ENCODE measurements at places on chromosomes 6 and 20. TPM values are rescaled to one million over a fixed set of nuclear protein-coding genes. Genes with fewer than 3 reads are reported as not detected.

DNA sequence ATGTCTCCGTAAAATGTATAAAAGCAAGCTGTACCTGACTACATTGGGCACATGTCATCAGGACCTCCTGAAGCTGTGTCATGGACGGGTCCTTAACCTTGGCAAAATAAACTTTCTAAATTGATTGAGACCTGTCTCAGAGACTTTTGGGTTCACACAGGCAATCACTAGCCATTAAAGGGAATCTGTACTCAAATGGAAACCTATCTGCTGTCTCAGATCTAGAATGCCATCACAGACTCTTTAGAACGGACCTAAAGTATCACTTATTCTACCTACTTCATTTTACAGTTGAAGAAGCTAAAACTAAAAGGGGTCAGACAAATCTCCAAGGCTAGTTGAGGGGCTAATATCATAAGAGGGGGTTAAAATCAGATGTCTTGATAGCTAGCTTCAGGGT lies 11.1 kb downstream of the SAMD3 start:
- DNase-seq = no peak

DNA sequence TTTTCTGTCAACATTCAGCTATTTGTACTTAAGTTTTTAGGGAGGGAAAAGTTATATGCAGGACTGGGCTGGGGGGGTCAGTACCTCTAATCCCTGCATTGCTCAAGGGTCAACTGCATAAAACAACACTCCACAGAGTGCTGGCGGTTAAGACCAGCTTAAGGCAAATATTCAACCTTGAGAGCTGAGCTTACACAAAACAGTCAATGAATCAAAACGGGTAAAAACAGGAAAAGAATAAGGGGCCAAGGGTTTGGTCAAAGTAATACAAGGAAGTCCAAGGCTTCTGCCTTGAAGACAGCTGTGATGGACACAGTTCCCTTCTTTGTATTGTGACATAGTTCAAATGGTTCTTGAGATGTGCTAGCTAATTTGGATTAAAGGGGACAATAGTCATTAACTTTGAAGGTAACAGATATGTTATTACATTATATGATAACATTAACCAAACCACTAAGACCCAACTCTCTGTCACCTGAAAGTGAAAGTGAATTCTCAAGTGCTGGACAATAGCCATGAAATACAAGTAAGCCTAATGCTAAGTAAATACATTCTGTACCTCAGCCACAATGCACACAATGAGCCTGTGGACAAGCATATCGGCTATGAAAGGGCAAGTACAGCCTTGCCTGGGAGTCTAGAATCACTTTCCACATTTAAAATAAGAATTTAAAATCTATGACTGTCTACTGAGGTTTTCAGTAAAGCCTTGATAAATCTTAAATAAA lies 106.8 kb downstream of the PDE10A start:
- peak; percentile 55 for DNase-seq

DNA sequence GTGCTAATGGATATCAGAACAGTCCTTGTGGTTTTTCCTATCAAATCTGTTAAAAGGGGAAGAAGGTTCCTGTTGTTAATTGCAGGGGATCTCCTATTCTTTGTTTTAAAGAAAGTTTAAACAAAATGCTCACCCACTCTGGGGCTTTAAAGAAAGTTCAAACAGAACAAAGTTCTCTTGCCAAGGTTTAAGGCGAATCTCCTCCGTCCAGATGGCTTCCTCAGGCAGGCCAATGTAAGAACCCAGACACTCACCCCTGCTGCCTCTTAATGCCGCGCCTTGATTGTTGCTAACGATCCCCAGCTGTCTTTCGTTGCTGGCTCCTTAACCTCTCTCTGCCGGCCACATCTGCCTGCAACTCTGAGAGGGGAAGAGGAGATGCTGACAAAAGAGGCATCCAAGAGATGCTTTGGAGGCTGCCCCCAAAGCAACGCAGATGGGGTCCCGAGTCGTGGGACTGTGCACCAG lies 235.0 kb upstream of the PRDM1 start:
- DNase-seq = no peak

DNA sequence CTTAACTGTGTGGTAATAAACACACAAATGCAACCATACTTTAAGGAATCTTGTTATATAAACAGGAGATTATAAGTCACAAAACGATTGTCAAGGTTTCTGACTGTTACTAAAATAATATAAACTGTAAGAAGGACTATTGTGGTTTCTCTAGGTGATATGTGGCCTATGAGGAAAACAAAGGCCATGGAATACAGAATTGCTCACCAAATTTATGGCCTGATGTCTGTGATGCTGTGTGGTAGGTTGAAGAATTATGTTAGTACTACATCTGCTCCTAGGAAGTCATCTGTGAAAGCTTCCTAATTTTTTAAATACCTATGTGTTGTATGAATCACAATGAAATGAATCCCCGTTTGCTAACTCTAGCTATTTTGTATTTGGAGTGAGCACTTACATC lies 875.4 kb upstream of the MAP3K7 start:
- peak; percentile 51 for DNase-seq

- DNase-seq = peak; percentile 72
These were observed 1.9 kb downstream of the MAPK14 start for GRCh38 chr6:36029464-36029863.

PRSS16 gene
- not detected for total RNA-seq

- peak; percentile 83 for DNase-seq
These were observed 1.7 kb downstream of the PPP1R10 start for GRCh38 chr6:30615219-30615957.

SLC17A2 gene
- not detected for total RNA-seq

GRCh38 chr20:22887796-22888195 lies 147.3 kb upstream of the SSTR4 start:
- DNase-seq = no peak

UBE3D gene
- 4.1 TPM for total RNA-seq

GRCh38 chr6:81772741-81773140 lies 20.3 kb upstream of the TENT5A start:
- DNase-seq = peak; percentile 62

DNA sequence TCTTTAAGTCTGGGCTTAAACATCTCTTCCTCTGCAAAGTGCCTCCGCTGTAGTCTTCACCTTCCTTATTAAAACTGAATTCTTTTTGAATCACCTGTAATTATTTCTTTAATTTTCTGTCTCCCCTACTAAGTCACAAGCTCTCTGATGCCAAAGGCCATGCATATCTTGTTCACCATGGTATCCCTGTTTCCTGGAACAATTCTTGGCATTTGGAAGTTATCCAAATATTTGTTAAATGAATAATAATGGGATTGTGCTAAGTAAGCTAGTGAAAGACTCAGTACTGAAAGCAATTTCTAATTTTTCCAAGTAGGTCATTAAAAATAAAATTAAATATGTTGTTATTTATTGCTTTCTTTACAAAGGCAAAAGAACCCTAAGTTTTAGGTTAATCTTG lies 12.2 kb downstream of the SNAP91 start:
- DNase-seq = peak; percentile 24

C2 gene
- 0.86 TPM for total RNA-seq

DNA sequence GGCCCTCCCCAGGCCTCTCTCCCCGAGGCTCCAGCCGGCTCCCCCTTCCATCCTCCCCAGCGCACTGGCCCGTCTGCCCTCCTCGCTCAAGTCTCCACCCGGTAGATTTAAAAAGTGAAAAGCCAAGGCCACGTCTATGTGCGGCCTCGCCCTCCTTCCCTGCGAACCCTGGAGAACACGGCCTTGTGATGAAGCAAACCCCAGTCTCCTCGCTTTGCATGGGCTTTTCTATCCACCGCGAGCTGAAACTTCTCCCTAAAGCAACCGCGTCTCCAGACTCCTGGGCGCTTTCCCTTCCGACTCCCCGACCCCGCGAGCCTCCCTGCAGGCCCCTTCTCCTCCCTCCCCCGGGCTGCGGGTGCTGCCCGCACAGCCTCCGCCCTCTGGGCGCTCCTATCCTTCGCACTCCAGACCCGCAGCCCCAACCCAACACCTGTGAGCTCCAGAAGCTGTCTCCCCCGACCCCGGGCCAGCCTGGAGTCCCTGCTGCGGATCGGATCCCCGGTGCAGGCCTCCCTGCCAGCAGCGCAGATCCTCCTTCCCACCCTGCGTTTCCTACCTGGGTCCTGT lies 265.2 kb upstream of the QKI start:
- DNase-seq = no peak

DNA sequence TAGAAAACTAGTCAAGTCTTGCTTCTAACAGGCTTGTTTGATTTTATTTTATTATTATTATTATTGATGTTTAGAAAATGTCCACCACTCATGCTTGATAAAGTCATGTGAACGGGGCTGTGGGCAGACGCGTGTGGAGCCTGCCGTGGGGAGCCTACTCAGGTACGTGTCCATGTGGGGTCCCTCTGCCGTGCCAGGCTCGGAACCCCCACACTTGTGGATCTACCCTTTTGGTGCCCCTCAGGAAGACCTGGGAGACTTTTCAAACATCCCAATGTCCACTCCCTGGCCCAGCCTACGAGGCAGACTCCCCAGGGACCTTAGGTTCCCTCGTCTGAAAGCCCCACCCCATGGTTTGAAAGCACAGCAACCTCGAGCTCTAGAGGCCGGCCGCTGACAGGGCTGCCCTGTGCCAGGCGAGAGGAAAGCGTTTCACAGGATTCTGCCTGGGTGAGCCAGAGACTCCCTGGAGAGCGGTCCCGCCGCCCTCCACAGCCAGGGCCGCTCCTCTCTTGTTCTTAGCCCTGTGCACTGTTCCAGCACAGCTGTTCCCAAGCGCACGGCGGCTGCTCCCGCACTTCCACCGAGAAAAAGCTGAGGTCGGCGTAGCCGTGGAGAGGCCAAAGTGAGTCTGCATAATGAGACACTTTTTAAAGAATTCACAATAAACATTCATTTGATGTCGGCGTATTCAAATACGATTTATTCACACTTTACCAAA lies 249.7 kb downstream of the TTLL2 start:
- no peak for DNase-seq

DNA sequence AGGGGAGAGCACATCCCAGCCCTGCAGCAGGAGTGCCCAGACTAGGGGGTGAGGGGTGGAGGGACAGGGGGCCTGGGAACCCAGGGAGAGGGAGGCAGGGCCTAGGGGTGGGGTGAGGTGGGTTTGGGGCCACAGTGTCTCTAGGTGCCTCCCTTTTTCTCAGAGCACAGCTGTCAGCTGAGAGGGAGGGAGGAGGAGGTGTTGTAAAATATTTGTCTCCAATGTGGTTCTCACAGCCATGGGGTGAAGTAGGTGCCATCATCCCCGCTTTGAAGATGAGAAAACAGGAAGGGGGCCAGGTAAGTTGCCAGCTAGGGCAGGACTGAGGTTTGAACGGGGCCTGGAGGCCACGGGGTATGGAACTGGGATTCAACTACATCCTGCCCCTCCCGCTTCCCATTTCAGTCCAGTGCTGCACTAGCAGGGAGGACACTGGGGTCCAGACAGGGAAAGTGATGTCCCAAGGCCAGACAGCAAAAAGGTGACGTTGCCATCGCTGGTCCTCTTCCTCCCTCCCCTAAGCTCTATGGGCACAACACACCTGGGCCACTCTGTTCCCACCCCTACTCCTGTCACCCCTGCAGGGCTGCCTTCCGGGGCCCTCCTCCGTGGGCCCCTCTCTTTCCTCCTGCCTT lies 20.3 kb downstream of the PACSIN1 start:
- no peak for DNase-seq

DNA sequence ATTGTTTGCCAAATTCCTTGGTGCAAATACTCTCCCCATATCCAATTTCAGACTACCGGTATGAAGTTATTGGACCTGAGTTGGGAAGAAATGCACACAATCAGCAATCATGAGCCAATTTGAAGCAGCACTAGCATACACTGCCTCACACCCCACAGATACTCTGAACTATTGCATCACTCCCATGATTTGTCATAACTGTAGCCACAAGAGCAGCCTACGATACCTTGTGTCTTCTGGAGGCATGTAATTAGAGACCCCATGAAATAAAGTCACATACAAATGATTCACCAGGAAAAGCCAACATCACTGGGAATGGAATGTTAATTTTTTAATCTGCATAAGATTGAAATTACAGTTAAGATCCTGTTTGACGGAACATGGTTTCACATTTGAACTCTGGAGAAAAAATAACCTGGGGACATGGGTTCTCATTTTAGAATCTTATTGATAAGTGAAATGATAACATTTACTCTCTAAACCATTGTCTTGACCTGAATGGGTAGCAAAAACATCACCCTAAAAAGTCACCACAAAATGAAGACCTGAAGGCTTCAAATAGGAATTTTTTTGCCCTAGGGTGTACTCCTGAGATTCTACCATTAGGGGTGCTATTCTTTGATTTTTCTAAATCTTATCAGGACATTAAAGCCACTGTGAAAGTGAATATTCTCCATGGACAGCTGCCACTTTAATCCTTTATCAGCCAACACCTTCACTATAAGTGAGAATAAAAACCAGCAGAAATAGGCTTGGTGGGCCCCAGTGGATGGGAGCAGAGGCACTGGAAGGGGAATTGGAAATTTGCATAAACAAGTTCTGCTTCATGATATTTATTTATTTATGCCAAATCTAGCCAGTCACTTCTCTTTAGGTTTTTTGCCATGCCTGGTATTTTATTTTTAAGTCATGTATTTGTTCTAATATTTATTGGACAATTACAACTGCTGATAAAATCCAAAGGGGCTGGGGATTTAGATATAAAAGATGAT lies 34.5 kb upstream of the HBS1L start:
- DNase-seq = peak; percentile 81

DNA sequence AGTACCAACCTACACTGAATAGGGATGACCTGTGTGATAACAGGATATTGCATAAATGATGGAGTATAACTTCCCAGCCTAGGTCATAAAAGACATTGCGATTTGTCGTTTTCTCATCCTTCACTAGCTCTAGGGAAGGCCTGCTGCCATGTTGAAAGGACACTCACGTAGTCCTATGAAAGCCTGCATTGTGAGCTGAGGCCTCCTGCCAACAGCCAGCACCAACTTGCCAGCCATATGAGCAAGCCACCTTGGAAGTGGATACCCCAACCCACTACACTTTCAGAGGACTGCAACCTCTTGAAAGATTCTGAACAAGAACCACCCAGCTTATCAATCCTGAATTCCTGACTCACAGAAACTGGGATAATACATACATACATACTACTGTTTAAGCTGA lies 3.5 kb upstream of the PANK2 start:
- no peak for DNase-seq

FGD2 gene
- not detected for total RNA-seq

EYA2 gene
- 0.11 TPM for total RNA-seq

CFAP61 gene
- not detected for total RNA-seq

FOXA2 gene
- total RNA-seq = not detected

OR2H1 gene
- total RNA-seq = not detected

GRCh38 chr6:136338486-136338885 lies 48.8 kb upstream of the BCLAF1 start:
- no peak for DNase-seq

WDR46 gene
- total RNA-seq = 83.7 TPM

DNA sequence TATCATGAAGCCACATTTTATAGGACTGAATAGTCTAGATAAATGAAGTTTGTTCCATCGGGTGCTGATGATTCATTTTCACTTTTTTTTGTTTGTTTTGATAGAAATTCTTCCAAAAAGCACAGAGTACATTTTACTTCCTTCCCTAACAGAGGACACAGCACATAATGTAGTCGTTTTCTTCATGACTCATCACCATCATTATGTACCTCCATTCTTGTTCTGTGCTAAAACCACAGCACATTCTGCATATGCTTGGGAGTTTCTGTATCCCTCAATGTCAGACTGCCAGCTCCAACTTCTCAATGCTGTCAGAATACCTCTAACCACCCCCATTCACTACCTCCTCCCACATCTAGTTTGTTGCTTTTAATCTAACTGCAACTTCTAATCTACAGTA lies 1004.9 kb upstream of the ADGRB3 start:
- peak; percentile 96 for DNase-seq

Measured in LHCN-M2 (cell line).